ENCODE measurements at places on chromosomes 2 and 18.
A peak's percentile ranks its signal among the peaks of the same experiment; 100 is the strongest.

DNA sequence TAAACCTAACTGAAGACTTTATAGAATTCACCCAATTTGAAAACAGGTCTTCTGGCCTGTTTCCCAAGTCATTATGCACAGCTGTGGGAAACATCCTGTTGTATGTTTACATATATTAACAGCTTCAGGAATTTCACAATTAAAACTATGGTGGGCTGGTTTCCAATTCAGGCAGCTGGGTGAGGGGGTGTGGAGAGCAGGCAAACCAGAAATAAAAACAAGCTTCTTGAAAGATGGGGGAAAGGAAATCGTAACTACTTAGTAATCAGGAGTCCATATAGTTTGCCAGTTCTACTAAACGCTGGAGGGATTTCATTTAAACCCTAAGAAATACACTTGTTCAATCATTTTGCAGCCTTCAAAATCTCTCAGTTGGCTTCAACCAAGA is 22.8 kb downstream of the ATP8B1 start:
- DNase-seq = peak; percentile 62

- DNase-seq = no peak
Measured at GRCh38 chr2:130302164-130302886, 40.4 kb upstream of the IMP4 start.

DNA sequence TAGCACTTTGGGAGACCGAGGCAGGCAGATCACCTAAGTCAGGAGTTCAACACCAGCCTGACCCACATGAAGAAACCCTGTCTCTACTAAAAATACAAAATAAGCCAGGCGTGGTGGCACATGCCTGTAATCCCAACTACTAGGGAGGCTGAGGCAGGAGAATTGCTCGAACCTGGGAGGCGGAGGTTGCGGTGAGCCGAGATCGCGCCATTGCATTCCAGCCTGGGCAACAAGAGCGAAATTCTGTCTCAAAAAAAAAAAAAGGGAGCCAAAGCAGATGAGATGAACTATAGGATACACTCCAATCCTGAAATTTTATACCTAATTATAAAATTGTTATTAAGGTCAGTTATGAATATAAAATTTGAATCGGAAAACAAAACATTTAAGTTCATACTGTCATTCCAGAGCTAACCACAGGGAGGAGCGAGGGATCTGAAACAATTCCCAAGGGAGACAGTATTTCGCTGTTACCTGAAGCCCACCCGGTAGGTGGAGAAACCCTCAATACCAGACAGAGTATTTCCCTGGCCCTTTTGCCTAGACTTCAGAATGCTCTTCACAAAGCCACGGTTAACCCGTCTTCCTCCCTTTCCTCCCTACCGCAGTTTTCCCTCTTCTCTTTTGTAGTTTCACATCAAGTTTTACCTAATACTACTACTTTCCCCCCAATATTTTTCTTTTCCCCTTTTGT is 1.4 kb downstream of the PPM1G start:
- DNase-seq = peak; percentile 58

DNA sequence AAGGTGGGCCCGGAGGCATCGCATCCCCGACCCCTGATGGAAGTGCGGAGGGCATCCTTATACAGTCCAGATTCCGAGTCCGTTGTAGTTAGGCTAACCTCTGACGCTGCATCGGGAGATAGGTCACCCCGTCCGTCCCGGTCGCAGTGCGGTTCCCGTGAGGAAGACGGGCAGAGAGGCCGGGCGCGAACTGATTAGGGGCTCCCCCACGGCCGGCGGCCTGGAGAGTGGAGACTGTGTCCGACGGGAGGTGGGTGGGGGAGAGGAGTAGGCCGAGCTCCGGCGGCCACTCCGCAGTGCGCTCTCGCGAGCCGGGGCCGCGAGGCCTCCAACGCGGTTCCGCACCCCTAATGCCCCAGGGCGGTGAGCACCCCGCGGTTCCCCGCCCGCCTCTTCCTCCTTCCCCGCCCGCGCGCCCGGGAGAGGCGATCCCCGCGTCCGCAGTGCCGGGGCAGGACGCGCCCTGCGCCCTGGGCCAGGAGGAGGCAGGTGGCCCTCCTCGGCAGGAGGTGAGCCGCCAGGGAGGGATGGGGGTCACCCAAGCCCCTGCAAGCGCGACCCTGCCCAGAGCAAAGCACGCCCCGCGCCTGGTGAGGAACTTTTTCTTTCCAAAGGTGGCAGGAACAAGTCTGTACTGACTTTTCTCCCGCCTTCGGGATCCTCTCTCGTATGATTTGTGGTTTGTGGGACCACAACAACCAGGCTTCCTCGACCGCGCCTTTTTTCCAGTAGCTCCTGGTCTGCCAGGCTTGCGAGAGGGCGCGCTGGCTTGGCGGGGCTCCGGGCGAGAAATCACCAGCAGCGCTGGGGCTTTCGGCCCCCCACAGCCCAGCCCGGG is 1.4 kb upstream of the SP5 start:
- no peak for DNase-seq

DNA sequence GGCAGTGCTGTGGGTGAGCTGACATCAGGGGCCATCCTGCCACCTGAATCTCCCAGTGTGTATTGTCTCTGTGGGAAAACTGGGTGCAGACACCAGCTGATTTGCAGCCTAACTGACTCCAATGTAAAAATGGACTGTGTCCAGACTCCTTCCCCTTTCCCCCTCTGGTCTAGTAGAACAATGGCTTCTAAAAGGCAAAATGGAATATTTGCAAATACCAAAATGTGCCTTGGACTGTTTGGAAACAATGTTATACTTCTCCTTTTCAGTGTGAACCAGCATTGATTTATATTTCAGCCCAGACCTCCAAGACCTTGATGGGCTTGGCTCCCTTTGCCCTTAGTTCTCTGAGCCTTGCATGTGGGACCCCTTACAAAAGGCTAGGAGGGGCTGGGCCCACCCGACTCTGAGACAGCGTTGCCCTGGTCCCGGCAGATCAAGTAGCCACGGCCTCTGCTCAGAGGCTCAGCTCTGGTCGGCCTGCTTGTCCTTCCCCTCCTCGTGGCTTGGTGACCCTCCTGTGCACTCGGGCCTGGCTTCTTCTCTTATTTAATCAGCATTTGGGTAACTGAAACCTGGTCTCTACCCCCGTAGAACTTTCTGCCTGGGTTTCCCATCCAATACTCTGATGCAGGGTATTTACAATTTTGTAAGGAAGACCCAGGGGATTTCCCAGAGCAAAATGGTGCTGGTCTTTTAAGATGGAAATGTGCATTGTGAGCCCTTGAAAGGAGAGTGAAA is 18.0 kb upstream of the ACKR3 start:
- DNase-seq = no peak

- DNase-seq = peak; percentile 10
Measured at GRCh38 chr2:55518841-55519165, 715 bp upstream of the CFAP36 start.

DNA sequence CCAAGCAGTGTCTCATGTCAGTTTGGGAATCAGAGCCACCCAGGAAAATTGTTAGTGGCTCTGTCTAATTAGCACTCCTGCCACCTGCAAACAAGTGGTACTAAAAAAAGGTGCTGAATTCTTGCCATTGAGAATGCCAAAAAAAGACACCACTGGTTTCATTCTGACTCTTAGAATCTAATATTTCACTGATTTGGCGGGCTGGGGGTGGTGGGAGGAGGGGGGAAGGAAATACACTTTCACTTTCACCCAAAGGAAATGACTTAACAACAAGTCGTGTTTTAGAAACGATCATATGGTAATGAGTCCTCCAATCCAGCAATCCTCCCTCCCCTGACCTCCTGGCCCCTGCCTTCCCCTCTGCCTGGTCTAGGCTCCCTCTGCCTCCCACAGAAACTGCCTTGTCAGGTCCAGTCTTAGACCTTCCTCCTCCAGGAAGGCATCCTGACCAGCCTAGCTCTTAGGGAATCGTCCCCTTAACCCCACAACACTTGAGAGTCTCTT is 4.4 kb upstream of the KLHL29 start:
- peak; percentile 54 for DNase-seq

GRCh38 chr2:71122387-71123298 is 7.4 kb downstream of the MCEE start:
- DNase-seq = peak; percentile 31

DNA sequence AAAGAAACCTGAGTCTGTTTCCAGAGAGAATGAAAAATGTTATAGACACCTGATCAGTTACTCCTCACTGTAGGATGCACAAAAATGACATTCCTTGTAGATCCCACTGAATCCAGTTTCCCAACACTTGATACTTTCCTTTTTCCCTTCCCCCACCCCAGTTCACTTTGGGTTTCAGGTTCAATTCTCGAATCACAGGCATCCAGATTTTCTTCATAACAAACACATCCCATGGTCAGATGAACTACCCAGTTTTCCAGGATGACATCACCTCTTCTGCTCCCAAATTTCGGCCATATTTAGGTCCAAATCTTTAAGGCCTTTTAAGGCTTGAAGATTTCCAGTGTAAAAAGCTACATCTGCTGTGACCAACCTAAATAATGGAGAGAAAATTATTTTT is 51.5 kb downstream of the UGP2 start:
- peak; percentile 12 for DNase-seq

GRCh38 chr2:8693157-8693821 is 11.4 kb downstream of the ID2 start:
- DNase-seq = peak; percentile 11

GRCh38 chr2:88057437-88057844 is 1.9 kb upstream of the KRCC1 start:
- DNase-seq = no peak

GRCh38 chr2:107607054-107607453 is 219.6 kb upstream of the RGPD4 start:
- DNase-seq = no peak

- no peak for DNase-seq
Measured at GRCh38 chr2:133457861-133458260, 110.4 kb downstream of the NCKAP5 start.

Data from iris pigment epithelial cell (primary cell).